ENCODE measurements at places on chromosomes 6 and 20.

DNA sequence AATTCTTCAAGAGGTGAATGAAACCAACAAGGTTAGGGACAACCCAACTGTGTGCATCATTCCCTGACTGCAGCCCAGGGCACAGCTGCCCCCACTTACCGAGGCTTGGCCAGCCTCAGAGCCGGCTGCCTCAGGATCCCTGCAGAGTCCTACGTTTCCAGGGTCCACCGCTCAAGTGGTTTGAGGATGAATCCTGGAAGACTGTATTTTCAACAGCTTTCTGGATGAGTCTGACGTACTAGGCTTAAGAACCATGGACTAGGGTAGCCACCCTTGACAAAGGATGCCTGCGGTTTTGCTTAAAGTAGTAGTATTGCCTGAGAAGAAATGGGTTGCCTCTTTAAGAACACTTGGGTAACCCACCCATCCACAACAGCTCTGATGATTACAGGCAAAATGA is 101.4 kb downstream of the FOXC1 start:
- no peak for DNase-seq

GRCh38 chr20:46117704-46118467 is at the start of gene CD40:
TSS of gene CD40 (plus strand) at chr20:46118314. CDS start at chr20:46118344, 30 bp downstream.
- DNase-seq = peak; percentile 95

- no peak for DNase-seq
These were observed 31.0 kb downstream of the TOMM6 start for GRCh38 chr6:41818271-41819054.

DNA sequence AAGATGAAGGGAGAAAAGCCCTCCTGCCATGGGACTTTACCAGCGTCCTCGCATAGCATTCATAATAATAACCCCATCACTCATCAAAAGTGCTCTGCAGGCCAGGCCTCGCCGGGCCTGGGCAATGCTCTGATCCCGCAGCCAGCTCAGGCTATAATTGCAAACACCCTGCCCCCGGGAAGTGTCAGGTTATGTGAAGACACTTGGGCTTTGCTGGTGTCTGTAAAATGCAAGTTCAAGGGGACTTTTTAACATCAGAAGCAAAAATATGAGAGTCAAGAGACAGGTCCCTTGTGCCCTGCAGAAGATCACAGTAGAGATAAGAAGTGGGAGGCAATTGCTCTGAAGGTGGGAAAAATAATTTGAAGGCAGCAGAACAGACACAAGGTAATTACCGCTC is 381.0 kb downstream of the MAFB start:
- DNase-seq = no peak

DNA sequence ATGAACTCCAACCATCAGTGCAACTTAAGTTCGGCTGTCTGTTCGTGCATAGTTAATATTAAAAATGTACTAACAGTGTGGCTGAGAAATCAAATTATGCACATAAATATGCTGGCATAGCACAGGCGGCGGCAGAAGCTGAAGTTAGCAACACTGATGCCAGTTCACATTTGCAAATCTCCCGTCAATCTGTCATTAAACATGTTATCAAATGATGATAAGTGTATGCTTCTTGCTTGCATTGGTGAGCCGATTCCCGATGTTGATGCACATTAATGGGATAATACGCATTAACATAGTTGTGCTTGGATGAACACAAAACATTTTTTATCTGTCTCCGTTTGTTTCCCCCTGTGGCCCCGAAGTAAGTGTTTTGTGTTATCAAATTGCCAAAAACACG is 309.4 kb downstream of the ZNF217 start:
- no peak for DNase-seq

DNA sequence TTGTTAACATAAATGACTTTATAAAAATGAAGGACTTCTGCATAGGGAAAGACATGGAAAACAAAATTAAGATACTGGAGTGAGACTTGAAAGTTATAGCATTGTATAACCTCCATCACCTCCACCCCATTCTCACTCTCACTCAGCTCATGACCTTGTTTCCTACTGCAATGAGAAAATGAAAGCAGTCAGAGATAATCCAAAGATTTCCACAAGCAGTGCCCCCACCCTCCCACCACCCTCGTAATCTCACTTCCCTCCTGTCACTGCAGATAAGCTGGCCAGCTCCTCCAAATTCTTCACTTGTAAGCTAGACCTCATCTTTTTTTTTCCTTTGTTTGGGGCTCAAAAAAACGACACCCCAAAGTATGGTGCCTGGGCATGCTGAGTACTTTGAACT is 52.9 kb upstream of the PROKR2 start:
- no peak for DNase-seq

- no peak for DNase-seq
These were observed 174.3 kb upstream of the TNFAIP3 start for GRCh38 chr6:137692806-137693205.

GRCh38 chr6:167799033-167799821 is 27.5 kb upstream of the AFDN start:
- DNase-seq = no peak

DNA sequence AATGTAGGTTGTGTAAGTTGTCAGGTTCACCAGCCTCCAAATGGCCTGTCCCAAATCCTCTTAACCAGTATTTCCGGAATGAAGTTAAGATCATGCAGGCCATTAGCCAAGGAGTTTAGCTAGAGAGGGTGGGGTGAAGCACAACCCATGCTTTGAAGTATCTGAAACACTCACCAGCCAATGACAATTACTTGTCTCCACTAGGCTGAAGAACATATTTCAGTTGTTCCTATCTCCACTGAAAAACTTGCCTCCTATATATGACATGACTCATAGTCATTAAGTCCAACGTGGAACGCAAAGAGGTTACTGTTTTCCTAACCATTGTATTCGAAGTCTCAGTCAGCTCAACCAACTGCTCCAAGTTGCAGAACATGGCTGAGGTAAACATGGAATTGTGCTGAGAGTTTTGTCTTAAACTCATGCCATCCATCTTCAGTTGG is 37.4 kb upstream of the TNFAIP3 start:
- DNase-seq = no peak

- no peak for DNase-seq
These were observed 179.6 kb downstream of the LMBRD1 start for GRCh38 chr6:69617163-69617562.

GRCh38 chr6:19028201-19028600 is 641.1 kb downstream of the RNF144B start:
- DNase-seq = no peak

DNA sequence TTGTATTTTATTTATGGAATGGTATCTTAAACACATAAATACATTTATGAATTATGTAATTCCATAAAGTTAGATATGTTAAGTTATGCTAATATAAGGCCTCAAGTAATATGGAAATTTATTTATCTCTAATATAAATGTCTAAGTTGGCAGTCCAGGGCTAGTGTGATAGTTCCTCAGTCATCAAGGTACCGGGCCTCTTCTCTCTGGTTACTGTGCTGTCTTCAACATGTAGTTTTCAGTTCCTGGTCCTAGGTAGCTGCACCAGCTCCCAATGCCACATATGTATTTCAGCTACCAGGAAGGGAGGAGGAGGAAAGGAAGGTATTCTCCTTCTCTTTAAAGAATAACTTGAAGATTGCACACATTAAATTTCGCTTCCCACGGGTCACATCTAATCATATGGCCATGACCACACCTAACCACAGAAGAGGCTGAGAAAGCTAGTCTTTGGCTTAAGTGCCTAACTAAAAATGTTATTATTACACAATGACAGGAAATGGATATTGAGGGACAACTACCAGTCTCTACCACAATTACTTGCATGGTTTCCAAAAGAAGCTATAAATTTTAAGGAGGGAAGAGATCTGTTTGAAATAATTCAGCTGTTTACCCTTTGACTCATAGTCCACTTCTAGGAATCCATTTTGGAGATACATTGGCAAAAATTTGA is 68.6 kb downstream of the BCKDHB start:
- DNase-seq = no peak

- DNase-seq = no peak
These were observed 849.9 kb upstream of the EYS start for GRCh38 chr6:66556936-66557335.

GRCh38 chr6:104118274-104118673 is 741.4 kb downstream of the HACE1 start:
- no peak for DNase-seq

GRCh38 chr6:51678905-51679620 is 408.4 kb downstream of the PKHD1 start:
- no peak for DNase-seq

DNA sequence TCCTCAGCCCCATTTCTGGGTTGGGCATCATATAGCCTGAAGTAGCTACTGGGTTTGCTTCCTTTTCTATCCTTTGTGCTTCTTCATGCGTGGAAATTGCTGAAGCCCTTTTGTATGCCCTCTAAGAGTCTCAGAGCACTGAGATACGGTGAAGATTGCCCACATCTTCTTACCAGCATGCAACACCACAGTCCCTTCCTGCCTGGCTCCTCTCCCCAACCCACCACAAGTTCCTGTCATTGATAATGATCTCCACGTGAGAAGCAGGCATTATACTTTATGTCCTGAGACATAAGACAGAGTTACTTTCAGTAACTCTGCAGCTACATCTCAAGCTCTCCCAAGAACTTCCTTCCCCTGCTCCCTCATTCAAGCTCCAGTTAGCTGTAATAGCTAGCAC is 15.8 kb upstream of the PLCB4 start:
- no peak for DNase-seq

GRCh38 chr6:145816392-145816791 is 1.8 kb upstream of the FBXO30 start:
- no peak for DNase-seq

DNA sequence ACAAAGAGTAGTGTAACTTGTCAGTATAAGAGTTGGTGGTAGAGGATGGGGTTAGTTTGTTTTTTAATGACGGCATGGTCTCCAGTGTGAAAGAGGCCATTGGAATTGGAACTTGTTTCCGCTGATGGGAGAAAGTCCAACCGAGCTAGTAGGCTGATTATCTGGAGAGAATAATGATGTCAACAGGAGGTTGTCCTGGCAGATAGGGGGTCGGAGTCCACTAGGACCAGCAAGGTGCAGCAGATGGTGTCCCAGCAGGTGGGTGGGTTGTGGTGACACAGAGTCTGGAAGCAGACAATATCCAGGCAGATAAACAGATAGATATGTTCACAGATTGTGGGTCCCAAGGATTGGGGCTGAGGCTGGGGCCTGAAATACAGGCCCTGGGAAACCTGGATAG is 35.1 kb downstream of the PKIB start:
- DNase-seq = no peak

GRCh38 chr6:15484821-15485220 is 178.0 kb downstream of the DTNBP1 start:
- DNase-seq = no peak

DNA sequence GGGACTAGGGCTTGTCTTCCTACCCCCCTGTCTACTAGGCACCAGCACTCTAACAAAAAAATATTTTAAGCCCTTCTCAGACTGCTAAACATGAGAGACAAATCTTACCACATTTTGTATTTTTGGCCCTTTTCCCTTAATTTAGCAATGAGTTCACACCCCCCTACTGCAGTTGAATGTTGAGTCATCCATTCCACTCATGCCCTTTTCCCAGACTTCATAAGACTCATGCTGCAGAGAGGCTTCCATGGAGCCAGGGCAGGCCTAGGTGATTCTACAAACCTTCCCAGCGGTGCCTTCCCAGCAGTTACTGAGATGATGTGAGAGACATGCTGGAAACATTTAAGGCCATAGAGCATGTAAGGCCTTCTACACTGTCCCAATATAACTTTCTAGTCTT is 53.9 kb downstream of the PXDC1 start:
- no peak for DNase-seq

DNA sequence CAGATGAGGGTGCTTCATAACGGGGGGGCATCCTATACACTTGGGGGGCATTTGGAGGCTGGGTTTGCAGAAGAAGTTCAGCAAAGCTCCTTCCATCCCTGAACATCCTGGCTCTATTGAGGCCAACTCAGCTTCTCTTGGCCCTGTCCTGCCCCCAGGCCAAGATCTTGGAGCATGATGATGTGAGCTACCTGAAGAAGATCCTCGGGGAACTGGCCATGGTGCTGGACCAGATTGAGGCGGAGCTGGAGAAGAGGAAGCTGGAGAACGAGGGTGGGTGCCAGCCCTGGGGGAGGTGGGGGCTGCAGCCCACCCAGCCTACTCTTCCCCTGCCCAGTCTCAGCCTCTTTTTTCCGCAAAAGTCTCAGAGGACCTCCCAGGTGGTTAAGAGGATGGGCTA is 17.2 kb downstream of the GDAP1L1 start:
- no peak for DNase-seq

DNA sequence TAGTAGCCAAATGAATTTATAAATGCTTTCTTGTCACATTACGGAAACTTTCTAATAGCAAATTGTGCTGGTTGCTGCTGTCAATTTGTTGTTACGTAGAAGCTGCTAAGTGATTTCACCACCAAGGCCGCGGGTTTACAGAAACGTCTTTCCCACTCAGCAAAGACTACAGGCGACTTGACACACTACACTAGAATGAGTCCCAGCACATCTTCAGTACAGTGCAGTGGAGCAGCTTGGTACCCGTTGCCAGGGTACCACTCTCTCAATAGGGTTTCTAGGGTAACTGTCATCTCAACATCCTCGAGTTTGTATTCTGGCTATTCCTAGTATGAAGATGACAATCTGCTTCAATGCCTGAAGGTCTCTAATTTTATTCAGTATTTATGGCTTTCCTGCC is 22.7 kb upstream of the ZDHHC14 start:
- DNase-seq = no peak

- no peak for DNase-seq
These were observed 164.0 kb downstream of the PDE7B start for GRCh38 chr6:136015531-136015930.

GRCh38 chr6:47413752-47414422 is 63.7 kb upstream of the CD2AP start:
- DNase-seq = no peak

DNA sequence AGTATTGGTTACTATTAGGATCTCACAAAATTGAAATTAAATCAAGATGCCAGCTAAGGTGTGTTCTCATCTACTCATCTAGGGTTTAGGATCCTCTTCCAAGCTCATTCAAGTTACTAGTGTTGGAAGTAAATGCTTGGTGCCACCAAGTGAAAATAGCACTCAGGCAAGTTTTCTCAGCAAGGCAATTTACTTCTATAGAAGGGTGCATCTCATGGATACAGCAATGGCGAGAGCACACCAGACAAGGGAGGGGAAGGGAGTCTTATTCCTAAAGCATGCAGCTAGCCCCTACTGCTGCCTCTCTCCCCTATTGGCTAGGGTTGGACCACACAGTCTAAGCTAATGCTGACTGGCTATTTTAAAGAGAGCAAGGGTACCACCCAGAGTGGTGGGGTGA is 23.0 kb upstream of the FAM8A1 start:
- no peak for DNase-seq

GRCh38 chr20:33858666-33859065 is 47.5 kb downstream of the CHMP4B start:
- DNase-seq = no peak

Measured in H9 (cell line).